Left renal cortex interstitium (tissue), 4 donors: ENCODE measurements at places on chromosomes 2 and 18.
A peak's percentile ranks its signal among the peaks of the same experiment; 100 is the strongest.

- no peak for DNase-seq
Measured at GRCh38 chr2:239343946-239344856, 56.6 kb downstream of the HDAC4 start.

DNA sequence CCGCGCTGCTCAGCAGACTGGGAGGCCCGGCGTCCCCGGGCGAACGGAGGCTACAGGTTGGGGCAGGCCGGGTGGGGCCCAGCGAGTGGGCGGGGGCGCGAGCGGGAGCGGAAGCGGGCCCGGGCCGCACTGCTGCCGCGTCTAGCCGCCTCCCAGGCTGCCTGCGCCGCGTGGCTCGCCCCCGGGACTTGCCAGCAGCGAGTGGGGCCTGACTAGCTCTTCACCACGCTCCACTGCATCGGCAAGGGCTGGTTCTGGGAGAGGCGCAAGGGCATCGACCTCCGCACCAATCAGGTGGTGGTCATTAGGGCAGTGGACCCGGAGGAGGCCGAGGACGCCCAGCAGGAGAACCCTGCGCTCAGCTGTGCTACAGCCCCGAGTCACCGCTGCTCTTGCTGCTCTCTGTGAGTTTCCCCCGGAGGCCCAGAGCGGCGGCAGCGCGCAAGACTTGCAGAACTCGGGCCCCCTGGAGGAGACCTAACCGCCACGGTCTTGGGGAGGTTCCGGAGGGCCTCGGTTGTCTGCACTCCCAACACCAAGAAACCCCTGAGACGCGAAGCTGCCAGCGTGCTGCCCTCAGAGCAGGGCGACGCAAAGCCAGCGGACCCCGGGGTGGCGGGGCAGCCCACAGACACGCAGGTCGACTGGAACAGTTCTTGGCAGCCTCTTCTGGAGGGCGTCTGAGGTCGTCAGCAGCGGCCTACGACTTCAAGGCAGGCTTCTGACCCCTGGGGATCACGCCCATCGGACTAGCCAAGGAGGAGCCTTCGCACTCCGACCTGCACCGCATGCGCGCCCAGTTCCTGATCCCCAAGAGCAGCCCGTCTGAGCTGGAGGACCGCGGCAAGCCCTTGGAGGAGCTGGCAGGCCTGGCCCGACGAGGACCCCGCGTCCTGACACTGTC is 27.2 kb upstream of the PTPN2 start:
- peak; percentile 7 for DNase-seq

GRCh38 chr2:45184606-45185005 is 175.4 kb upstream of the SIX2 start:
- no peak for DNase-seq

DNA sequence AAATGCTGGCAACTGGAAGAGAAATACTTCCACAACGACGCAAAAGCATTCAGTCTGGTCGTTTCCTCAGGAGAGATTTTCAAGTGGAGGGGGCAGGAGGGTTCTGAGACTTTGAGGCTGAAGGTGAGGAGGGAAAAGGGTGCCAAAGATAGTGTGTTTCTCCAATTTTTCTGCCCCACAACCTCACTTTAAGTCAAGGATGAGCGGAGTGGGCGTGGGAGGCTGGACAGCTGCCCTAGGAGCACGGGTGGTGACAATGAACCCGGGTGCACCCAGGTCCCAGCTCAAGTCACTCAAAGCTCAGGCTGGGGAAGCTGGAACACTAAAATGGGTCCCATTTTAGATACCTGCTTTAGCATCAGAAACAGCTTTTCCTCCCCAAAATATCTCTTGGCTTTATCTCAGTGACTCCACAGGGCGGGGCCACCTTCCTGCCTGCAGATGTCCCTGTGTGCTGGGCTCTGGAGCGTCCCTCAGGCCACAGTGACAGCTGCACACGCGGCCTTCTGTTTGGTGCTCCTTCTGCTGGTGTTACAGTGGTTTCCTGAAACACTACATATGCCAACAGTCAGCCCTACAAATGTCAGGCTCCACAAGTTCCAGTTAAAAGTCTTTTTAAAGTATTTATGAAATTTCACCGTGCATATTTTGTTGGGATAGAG is 1.4 kb upstream of the MBP start:
- no peak for DNase-seq

GRCh38 chr18:64171576-64171975 is 22.7 kb upstream of the LINC00305 start:
- no peak for DNase-seq

DNA sequence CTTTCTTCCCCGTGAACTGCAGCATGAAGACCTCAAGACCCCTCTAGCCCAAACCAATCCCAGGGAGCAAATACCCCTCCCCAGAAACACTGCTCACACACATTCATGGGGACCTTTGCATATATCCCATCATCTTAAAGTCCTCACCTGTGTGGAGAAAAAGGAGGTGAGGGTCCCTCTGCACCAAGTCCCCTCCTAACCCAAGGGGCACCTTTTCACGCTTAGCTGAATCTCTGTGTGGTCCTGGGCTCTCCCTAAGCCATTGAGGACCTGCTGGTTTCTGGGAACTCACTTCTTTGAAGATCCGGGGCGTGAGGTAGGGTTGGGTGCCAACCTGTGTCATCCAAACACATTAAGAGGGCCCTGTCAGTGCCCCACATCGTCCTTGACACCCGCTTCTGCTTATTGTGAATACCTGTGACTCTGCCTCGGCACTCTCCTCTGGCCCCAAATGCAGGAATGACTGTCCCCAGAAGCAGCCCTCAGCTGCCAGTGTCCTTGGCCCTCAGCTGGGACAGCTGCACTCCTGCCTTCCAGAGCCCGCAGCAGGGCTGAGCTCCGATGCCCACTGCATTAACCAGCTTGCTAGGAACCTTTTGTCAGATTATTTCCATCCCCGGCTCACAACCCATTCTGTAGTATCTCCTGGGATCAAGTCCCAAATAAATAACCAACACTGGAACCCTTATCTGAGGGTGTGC is 41.3 kb upstream of the ITM2C start:
- DNase-seq, result no peak

DNA sequence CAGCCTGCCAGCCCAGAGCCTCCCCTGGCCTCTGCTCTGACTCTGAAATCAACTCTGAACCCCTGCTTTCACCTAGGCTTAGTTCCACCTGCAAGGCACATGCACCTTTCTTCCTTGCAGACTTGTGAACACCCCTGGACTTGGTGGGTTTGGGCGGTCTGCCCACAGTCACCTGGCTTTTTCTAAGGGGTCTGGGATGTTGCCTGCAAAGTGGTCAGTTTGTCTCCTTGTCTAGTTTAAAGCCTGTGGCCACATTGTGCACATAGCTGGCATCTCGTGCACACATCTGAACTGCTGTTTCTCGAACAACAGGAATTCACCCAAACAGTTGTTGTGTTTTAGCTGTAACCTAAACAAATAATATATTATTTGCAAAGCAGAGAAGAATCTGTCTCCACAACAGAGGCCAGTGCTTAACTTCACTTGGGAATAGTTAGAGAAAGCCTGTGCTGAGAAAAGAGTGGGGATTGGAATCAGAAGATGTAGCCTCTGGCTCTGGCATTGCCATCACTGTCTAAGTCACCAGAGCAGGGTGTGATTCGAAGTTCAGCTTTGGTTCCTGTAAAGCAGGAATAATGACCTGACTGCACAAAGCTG is 108.5 kb downstream of the TMEM18 start:
- no peak for DNase-seq

GRCh38 chr2:239265681-239266433 is 135.0 kb downstream of the HDAC4 start:
- DNase-seq, result no peak

- no peak for DNase-seq
Measured at GRCh38 chr18:13800505-13801259, 23.3 kb upstream of the MC5R start.

DNA sequence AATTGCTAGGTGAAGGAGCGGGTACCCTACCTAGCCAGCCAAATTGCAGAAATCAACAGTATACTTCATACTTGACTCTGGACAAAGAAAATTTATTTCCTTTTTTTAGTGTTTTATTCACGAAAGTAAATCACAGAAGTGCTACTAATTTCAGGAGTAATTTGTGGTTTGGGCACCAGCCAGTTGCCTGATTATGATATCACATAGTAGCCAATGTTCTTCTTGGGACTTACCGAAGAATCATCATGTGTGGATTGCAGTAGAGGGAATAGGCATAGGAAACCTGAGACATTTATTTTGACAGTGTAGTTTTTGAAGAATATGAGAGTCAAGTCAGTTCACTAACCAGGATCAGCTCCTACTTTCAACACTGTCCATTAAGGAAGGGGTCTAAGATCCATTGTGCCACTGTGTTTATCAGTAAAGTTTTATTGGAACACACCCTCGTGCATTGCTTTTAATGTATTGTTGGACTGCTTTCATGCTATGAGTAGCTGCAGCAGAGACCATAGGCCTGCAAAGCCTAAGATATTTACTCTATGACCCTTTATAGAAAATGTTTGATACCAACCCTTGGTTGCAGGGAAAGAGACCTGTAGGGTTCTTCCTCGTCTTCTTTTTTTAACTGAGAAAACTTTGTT is 32.1 kb downstream of the TNFRSF11A start:
- DNase-seq, result no peak

DNA sequence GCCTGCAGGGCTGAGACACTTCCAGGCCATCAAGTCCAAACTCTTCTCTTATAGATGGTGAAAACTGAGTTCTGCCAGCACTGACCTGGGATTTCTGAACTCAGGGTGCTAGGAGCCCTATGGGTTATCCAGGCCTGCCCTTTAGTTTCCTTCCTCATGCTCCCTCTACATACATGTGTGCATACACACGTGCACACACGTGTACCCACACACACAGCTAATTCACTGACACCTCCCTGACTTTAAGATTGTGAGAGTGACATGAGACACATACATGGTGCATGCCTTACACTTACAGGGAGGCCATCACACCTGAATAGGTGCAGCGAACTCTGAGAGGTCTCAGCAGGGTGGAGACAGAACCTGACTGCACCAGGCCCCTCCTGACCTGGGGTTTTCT is 267.4 kb downstream of the CYP26B1 start:
- no peak for DNase-seq

DNA sequence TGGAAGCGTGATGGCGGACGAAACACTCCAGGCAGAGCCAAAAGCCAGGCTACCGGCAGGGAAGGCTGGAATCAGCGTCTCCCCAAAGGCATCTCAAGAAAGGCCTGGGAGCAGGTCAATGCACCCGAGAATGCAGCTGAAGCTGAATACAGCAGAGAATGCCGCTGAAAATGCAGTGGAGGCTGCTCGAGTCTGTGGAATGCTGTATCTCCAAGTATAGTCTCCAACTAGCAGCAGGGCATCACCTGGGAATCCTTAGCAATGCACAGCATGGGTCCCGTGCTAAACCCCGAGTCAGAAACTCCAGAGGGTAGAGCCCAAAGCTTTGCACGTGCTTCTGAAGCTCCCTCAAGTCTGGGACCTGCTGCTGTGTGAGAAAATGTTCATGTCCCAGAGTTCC is 191.1 kb upstream of the ALKAL2 start:
- no peak for DNase-seq

- DNase-seq, result no peak
Measured at GRCh38 chr2:15731889-15732271, 140.2 kb downstream of the DDX1 start.

- peak; percentile 46 for DNase-seq
Measured at GRCh38 chr2:37671009-37671815, at the start of gene CDC42EP3. Gene CDC42EP3 (minus strand): TSS chr2:37671642. CDS start chr2:37646587, 25,055 bp downstream.

- no peak for DNase-seq
Measured at GRCh38 chr18:50981381-50981780, 13.5 kb downstream of the ELAC1 start.

- DNase-seq, result no peak
Measured at GRCh38 chr2:211351987-211352386, 795.6 kb downstream of the CPS1 start.

DNA sequence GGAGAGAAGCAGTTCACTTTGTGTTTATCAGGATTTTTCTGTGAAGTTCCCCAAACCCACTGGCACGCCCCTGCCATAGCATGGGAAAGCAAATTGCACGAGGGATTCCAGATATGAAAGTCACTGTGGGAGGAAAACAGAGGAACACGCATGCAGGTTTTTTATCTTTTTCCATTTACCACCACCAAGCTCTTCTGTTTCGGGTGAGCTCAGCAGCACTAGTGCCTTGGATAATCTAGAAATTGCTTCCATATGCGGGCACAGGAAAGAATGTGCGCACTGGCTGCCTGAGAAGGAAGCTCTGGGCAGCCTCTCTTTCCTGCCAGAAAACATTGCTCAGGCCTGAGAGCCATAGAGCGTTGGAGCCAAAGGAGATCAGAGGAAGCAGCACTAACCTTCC is 65.9 kb upstream of the WIPF1 start:
- DNase-seq, result no peak
